ENCODE measurements at places on chromosomes 4 and X. TPM values are rescaled to one million over a fixed set of nuclear protein-coding genes. Genes with fewer than 3 reads are reported as not detected.

The LONRF3 gene
- total RNA-seq, result 0.50 TPM

The MAGEA9B gene
- not detected for total RNA-seq

The PLAC1 gene
- total RNA-seq, result not detected

The DOK7 gene
- total RNA-seq, result not detected

The FAM50A gene
- total RNA-seq, result 65.4 TPM
